Cerebellar nuclear complex (tissue), 1 donor: ENCODE measurements at places on chromosomes 4 and X.

DNA sequence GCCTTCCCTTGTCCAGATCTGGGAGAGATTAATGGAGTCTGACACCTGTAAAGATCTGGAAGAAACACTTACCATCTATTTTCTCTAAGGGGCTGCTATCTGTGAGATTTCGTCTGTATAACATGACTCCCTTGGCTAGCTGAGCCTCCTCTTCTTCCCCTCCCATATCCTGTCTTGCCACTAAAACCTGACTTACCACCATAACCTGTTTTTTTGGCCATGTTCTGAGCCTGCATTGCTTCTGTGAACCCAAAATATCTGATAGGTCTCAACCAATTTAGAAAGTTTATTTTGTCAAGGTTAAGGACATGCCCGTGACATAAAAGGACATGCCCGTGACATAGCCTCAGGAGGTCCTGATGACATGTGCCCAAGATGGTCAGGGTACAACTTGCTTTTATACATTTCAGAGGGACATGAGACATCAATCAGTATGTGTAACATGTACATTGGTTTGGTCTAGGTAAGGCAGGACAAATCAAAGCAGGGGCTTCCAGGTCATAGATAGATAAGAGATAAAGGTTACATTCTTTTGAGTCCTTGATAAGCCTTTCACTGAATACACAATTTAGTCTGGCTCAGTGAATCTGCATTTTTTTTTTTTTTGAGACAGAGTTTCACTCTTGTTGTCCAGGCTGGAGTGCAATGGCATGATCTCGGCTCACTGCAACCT, 11.4 kb downstream of the MGST2 start:
- no peak for DNase-seq

- no peak for DNase-seq
Observed at GRCh38 chr4:108738003-108738706, 24.7 kb downstream of the ETNPPL start.

DNA sequence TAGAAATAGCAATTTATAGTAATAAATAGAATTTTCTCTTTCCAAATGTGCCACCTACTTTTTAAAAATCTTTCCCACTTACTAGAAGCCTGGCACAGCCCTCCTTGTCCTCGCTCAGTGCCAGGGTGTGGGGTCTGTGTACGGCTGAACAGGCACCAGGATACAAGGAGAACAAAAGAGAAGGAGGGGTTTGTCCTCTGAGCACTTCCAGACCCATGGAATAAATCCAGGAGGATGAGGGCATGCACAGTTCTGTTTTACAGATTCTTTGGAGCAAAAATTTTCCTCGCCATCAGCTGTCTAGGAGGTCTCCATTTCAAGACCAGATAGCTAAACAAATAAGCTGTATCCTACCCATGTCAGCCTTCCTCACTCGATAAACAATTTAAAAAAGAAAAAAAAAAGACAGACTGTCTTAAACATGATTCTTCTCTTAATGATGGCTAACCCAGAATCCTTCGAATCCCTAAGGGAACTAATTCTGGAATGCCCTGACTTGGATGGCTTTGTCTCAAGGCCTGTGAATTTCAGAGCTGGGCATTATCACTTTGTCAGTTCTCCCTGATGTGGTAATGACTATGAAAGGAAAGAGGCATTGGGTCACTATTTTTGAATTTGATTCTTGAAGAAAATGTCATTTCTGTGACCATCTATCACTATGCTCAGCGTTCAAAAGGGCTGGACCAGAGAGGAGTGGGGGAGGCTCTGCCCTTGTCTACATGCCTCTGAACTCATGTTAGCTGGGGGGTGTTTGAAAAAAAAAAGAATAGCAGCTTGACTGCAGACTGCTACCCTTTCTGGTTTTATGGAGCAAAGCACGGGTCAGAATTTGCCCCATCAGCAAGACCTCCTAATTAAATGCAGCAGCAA, 151.0 kb downstream of the DCTD start:
- no peak for DNase-seq

DNA sequence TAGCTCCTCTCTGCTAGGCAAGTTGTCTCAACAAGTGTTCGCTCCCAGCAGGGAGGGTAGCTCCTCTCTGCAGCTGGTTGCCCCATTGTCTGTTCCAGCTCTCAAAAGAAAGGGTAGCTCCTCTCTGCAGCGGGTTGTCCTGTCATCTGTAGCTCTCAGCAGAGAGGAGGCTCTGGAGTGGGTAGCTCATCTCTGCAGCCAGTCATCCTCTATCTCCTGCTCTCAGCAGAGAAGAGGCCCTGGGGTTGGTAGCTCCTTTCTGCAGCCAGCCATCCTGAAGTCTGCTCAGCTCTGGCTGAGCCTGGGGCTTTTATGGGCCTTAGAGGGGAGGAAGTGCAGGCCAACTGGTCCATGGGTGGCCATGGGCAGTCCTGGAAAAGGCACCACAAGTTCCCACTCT, 342.7 kb downstream of the PTTG2 start:
- no peak for DNase-seq

- peak; percentile 2 for DNase-seq
Observed at GRCh38 chr4:143294310-143294709, 42.4 kb upstream of the GAB1 start.

- no peak for DNase-seq
Observed at GRCh38 chrX:39262641-39263040, 461.4 kb downstream of the MID1IP1 start.

GRCh38 chr4:57877047-57877458, 766.9 kb upstream of the IGFBP7 start:
- no peak for DNase-seq

DNA sequence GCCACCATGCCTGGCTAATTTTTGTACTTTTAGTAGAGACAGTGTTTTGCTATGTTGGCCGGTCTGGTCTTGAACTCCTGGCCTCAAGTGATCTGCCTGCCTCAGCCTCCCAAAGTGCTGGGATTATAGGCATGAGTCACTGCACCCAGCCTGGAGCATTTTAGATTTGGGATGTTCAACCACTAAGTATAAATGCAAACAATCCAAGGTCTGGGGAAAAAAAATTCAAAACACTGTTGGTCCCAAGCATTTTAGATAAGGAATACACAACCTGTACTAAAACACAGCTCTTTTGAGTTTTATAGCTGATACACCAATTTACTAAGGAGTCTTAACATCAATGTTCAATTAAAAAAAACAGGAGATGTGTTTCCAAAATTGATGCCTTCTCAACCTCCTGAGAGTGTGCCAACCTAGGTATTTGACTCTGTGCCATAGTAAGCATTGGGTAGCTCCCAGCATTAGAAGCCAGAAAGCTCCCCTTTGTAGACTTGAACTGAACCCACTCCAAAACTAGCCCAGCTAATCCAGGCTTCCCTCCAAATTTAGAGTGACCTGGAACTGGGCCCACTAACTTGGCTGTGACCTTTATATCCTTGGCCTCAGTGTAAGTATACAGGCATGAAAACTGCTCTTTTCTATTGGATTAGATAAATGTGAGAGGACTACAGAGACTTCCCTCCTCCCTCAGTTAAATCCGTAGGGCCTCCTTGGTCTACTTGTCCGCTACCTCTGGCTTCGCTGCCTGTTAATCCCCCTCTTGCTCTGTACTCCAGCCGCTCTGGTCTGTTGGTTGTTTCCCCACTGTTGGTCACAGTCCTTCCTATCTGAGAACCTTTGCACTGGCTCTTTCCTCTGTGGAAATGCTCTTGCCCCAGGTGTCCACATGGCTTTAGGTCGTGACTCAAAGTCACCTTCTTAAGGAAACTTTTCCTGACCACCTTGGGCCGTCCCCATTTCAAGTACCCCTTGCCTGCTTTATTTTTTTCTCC, 77.6 kb downstream of the CCKAR start:
- no peak for DNase-seq
